ENCODE measurements at places on chromosomes 11 and 22. TPM values are rescaled to one million over a fixed set of nuclear protein-coding genes. Genes with fewer than 3 reads are reported as not detected.
A peak's percentile ranks its signal among the peaks of the same experiment; 100 is the strongest.

- H3K4me1 ChIP-seq, result peaks cover 34% of the 10 kb centered on the region
- peak; percentile 21 for DNase-seq
- peaks cover 4% of the 10 kb centered on the region for H3K36me3 ChIP-seq
- H3K27me3 ChIP-seq, result no peaks in the 10 kb centered on the region
- peak overlapping the region; percentile 86 for H3K4me3 ChIP-seq
Measured at GRCh38 chr11:124672536-124673215, 863 bp downstream of the SIAE start.

GRCh38 chr11:106670069-106670468 is 348.2 kb downstream of the GUCY1A2 start:
- no peak for DNase-seq
- H3K4me3 ChIP-seq, result no peak overlapping the region
- H3K4me1 ChIP-seq, result no peaks in the 10 kb centered on the region

Gene VPREB3
- total RNA-seq, result not detected

Gene PRCP
- total RNA-seq, result 18.2 TPM

Gene CKAP5
- 174 TPM for total RNA-seq

Gene SSH3
- 12.0 TPM for total RNA-seq

DNA sequence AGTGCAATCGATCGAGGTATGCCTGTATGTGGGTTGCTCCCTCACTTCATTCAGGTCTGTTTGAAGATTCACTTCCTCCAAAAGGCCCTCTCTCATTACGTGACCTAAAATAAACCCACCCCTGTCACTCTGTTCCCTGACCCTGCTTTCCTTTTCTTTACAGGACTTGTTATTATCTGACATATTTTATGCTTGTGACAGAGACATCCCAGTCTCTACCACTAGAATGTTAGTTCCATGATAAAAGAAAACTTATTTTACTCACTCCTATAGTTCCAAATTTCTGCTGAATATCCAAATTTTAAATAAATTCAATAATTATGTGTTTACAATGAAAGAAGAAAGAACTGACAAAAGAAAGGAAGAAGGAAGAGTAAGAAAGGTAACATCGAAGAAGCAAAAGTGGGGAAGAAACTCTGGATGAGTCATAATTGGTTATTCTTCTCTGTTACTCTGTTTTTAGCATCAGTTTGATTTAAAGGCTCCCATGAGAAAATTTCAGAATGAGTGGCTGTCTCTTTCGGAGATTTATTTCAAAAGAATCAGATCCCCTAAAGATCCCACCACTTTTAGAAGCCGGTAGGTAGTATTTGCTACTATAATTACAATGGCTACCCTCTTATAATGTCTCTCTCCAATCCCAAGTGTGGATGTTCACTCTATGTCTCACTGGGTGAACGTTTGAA is 33.5 kb downstream of the ENTHD1 start:
- no peak overlapping the region for H3K4me3 ChIP-seq
- H3K4me1 ChIP-seq, result peaks cover 10% of the 10 kb centered on the region
- peaks cover 5% of the 10 kb centered on the region for H3K27me3 ChIP-seq

DNA sequence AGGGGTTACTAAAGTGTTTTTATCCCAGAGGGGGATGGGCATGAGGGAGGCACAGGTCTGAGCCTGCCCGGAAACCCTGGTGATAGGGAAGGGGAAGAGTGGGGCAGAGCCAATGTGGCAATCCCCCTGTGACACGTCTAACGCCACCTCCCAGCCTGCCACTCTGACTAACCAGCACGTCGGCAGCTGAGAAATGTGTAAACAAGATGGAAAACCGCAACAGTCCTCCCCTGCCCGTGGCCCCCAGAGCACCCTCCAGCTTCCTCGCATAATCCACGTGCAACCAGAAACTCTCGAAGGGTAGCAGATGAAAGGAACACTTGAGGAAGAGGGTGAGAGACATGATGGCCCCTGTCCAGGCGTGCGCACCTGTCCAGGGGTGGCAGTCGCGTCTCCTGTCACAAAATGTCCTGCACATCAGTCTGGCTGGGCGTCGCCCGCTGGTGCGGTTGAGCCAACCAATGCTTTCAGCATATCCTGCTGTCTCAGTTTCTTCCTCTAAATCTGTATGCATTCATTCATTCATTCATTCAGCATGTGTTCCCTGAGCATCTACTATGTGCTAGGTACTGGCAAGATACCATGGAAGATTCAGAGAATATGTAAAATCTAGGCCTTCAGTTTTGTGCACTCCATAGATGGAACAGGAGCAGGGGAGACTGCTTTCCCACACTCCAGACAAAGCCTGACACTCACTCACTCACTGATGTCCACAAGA is 4.5 kb downstream of the TMPRSS4 start:
- no peak overlapping the region for H3K27ac ChIP-seq
- H3K36me3 ChIP-seq, result peaks cover under 1% of the 10 kb centered on the region
- H3K4me1 ChIP-seq, result peaks cover 10% of the 10 kb centered on the region
- no peak for DNase-seq
- no peak overlapping the region for H3K4me3 ChIP-seq

Gene C11orf91
- not detected for total RNA-seq

Gene OR52E8
- not detected for total RNA-seq

Gene HEPACAM
- total RNA-seq, result not detected

Data from activated CD8-positive, alpha-beta T cell treated with anti-CD3 and anti-CD28 coated beads, Interleukin-2, amount 10 ng/mL, durations not matched to agents 7 days and 5 days (primary cell).